ENCODE measurements at places on chromosomes 16 and 17.

GRCh38 chr17:57289130-57289529 is 32.8 kb downstream of the MSI2 start:
- DNase-seq: no peak

DNA sequence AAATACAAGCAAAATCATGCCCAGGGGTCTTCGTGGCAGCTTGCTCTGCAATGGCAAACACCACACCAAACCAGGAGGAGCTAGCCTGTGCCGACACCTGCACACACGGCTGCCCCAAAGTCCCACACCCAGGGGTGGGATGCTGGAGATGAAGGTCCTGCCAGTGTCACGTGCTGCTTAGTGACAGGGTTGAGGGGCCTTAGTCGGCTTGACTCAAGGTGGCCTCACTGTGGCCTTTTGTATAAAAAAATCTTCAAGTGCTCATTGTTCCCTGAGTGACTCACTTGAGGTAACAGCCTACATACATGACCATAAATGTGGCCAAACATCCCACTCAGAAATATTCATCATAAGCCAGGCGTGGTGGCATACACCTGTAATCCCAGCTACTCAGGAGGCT is 7.3 kb downstream of the TRIM65 start:
- DNase-seq: no peak

DNA sequence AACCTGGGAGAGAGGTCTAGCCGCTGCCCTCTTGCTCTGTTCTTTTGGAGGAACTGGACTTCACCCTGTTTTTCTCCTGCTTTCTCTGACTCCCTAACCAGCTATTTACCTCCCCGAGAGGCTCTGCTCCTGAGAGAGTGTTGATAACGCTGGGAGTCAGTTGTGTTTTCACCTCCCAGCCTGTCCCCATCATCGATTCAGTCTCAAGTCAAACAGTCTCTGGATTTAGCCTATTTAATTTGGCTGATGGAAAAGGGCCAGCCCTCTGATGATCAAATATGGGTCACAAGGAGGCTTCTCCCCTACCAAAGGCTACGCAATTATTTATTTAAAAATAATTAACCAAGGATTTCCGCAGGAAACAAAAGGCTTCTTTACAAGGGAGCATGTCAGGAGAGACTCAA is 31.8 kb downstream of the HNF1B start:
- DNase-seq: peak; percentile 0

DNA sequence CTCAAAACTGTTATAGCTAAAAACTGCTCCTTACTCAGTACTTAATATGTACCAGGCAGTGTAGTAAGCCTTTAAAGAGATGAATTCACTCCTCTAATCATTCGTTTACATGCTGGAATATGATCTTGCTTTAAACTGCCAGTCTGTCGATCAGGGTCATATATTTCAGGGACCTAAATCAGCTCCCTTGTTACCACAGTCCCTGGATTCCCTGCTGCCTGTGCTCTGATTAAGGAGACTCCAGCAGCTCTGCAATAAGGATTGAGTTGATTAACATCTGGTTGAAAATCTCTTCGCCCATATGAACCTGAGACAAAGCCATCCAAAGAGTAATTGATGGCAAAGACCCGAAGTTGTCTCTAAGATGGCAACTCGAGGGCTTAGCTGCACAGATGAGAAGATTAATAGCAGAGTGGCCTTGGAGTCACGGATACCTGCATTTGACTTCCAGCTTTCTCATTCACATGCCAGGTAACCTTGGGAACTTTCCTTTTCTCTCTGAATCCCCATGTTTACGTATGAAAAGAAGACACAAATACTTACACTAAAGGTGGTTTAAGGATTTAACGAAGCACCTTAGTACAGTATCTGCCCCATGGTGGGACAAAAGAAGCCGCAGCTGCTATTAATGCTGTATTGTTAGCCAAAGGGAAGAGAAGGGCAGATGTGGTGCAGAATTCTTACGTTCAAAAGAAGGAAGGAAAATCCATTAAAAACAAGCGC is 68.2 kb downstream of the VAT1L start:
- no peak for DNase-seq

GRCh38 chr17:59437791-59438281 is 106.4 kb downstream of the YPEL2 start:
- no peak for DNase-seq

DNA sequence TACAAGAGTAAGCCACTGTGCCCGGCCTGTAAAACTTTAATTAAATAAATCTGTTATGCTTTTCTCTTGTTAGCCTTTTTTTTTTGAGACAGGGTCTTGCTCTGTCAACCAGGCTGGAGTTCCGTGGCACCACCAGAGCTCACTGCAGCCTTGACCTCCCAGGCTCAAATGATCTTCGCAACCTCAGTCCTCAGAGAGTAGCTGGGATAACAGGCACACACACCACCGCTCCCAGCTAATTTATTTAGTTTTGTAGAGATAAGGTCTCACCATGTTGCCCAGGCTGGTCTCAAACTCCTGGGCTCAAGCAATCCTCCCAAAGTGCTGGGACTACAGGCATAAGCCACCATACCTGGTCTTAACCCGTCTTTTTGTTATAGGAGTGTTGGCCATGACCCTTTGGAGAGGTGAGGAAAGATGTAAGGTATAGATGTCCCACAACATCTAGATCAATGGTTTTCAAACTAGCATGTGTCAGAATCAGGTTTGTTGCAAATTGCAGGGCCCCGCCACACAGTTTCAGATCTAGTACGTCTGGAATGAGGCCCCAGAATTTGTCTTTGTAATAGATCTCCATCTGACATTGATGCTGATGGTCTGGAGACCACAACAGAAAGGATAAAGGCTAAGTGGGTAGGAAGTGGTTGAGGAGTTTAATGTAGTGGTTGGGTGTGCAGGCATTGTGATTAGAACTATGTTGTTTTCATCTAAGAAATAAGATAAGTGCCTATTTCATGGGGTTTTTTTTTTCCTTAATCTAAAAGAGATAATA is 4.3 kb upstream of the GGA2 start:
- DNase-seq: no peak

DNA sequence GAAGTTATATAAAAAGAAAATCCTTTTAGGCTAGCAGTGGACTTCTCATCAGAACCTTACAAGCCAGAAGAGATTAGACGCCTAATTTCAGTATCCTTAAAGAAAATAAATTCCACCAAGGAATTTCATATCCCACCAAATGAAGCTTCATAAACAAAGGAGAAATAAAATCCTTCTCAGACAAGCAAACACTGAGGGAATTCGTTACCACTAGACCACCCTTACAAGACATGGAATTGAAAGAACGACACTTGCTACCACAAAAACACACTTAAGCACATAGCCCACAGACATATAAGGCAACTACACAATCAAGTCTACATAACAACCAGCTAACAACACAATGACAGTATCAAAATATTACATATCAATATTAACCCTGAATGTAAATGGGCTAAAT is 299.2 kb downstream of the TOX3 start:
- no peak for DNase-seq

DNA sequence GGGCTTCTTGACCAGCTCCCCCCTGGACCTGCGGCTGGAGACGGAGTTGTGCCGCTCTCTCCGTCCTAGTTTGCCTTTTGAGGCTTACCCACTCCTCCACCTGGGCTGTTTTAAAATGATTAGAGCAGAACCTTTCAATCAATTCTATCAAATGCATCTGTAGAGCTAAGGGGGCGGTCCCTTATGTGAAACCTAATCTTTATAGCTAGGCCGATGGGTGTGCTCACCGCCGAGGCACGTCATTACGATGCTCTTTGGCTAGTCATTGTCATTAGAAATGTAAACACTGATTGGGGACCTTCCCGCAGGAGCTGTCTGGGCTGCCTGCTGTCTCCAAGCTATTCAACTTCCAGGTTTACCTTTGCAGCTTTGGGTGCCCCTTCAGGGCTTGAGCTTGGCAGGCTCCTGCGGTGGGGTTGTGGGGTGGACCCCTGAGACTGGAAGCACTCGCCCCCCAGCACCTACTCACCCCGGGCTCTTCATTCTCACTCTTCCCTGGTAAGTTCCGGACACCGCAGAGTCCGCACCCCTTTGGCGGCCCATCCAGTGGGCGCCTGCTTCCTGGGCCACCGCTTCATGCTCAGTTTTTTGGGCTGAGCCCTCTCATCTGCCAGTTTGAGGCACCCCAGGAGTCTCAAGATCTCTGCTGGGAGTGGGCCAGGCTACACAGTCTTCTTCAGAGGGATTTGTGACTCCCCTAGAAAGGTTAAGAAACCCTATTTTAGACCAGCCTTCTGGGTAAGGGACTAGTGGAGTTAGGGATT is 20.9 kb upstream of the IL17C start:
- DNase-seq: peak; percentile 56

GRCh38 chr17:12683299-12683698 is 17.6 kb downstream of the MYOCD start:
- DNase-seq: no peak

GRCh38 chr17:80424261-80424660 is 9.3 kb downstream of the ENDOV start:
- DNase-seq: no peak

DNA sequence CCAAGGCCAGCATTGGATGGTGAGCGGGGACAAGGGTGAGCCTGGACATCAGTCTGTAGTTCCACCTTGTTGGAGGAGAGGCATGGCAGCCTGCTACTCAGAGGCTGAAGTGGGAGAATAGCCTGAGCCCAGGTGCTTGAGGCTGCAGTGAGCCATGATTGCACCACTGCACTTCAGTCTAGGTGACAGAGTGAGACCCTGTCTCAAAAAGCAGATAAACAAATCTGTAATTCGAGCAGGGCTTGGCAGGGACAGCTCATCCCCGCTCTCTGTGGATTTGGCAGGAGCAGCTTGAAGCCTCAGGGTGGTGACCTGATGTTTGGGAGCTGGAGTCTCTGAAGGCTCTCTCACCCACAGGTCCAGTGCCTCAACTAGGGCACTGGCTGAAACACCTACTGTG is 38.6 kb upstream of the ZCCHC14 start:
- no peak for DNase-seq

DNA sequence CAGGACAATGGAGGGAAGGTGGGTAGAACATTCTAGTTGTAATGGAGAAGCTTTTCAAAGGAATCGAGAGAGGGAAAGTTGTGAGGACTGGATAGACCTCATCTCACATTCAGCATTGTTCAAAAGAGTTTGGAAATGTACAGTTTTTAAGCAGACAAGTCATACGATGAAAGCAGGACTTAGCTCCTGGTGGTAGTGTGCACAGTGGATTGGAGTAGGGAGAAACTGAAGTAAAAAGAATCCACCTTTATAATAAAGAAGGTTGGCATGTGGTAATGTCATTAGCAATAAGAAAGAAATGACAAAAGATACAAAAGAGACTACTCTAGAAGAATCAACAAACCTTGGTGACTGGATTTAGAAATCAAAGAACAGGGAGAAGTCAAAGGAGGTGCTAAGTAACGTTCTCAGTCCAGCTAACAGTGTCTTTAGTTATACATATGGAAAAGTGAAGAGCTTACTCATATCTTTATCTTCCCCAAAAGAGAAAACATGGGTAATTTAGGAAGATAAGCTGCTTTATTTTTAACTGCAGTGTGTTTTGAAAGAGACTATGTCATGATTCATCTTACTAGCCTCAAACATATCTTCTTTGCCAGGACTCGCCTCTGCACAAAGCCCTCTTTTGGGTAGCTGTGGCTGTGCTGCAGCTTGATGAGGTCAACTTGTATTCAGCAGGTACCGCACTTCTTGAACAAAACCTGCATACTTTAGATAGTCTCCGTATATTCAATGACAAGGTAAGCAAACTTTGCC is 18.7 kb upstream of the EVI2A start:
- no peak for DNase-seq

- DNase-seq: peak; percentile 11
These were observed 345 bp downstream of the EMC8 start for GRCh38 chr16:85798901-85799496.

- DNase-seq: no peak
These were observed 4.8 kb downstream of the SCN4A start for GRCh38 chr17:63967953-63968352.

DNA sequence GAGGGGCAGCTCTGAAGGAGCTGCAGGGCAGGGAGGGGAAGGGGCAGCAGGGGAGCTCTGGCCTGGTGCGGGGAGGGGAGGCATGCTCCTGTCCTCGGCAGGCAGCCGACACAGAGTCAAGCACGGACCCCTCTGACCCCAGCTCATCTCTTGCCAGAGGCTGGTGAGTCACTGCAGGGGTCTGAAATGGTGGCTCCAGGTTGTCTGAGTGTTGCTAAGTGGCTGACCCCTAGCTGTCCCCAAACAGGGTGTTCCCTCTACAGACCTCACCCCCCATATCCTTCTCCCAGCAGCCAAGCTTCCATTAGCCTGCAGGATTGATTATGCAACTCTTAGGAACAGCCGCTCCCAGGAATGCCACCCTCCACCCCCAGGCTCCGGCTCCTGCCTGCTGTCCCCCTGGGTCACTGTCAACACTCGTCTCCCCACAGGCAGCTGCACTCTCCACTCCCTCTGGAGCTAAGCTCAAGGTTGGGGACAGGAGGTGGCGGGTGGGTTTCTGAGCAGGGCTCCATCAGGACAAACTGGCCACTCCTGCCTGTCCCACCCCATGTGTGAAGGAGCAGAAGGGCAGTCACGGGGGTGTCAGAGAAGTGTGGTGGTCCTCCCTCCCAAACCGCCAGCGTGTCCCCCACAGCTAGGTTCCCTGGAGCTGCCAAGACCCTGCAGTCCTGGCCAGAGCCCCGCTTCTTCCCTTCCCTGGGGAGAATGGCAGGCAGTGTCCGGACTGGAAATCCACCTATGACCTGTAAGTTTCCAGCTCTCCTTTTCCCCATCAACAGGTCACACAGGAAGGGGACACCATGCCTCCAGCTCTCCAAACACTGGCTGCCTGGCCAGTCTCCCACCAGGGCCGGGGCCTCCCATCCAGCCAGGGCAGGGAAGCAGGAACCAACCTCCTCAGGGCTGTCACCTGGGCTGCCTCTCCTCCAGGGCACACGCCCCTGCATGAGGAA is 1.0 kb downstream of the MYLK3 start:
- no peak for DNase-seq

- DNase-seq: no peak
These were observed 4.5 kb downstream of the HERPUD1 start for GRCh38 chr16:56936491-56936890.

GRCh38 chr17:61124562-61124961 is 275.1 kb upstream of the TBX2 start:
- no peak for DNase-seq

DNA sequence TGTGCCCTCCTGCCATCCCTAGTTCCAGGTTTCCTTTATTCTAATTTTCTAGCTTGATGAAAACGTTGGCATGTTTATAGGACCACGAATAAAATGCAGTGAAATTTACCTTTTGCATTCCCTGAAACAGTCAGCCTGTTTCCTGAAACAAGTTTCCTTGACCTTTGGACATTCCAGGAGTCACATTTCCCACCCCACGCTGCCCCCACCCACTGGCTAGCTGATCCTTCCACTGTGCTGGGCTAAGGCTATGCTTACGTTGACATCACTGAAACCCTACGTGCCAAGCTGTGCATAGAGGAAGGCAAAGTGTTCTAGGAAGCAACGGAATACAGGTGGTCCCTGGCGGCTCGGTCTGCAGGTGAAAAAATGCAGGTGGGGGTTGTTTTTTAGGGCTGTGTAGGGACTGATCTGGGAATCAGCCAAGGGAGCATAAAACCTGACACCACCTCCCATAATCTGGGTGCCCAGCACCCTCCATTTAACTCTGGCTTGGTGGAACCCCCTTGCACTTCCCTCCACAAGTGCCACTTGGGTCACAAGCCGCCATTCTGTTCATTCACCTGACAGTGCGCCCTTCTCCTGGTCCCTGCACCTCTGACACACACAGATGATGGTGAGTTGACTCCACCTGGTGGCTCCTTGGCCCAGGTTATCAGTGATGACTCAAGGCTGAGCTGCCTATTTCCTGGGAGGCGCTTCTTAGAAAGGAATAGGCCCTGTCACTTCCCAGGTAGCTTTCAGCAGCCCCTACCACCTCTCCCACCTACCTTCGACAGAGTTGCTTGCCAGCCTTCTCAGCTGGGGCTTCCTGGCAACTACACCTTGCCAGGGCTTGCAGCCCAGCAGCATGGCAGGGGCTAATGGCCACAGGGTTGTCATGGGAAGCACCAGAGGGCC is 83.7 kb downstream of the N4BP1 start:
- DNase-seq: peak; percentile 21

Data from NCI-H1436 (cell line).